ENCODE measurements at places on chromosomes 16 and 17.

DNA sequence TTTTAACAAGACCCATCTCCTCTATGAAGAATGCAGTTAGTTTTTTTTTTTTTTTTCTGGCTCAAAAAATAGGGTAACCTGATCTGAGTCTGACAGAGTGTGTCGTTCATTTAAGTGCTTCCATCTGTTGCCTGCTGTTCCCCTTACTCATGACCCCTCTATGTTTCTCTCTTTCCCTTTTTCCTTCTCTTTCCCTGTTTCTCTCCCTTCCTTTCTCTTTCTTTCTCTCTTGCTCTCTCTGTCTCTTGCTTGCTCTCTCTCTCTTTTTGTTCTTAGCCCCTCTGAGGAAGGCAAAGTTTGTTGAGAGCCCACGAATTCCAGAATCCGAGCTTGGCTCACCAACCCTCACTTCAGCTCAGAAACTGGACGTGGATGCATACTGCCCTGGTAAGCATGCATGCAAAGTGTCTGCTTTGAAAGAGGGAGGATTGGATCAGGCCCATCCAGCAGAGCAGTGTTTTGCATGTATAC lies 185.0 kb downstream of the TANC2 start:
- DNase-seq = no peak

DNA sequence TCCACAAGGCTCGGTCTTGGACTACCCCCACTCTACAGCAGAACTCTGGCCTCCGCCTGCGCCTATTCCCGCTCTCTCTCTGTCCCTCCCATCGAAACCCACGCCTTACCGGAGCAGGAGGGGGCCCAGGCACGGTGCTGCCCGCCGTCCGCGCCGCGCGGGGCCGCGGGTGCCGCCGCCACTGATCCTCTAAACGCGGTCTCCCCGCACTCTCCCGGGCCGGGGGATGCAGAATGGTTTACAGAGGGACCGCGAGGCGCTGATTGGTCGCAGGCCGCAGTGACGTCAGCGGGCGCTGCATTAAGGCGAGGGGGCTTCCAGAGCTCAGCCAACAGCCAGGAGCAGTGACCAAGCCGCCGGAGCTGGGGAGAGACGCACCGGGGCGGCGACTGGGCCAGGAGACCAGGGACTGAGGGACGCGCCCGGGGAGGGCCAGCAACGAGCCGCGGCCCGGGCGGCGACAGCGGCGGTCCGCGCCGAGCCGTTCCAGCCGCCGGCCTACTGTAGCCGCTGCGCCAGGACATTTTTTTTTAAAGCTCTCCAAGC lies 747 bp upstream of the LHX1 start:
- DNase-seq = no peak

DNA sequence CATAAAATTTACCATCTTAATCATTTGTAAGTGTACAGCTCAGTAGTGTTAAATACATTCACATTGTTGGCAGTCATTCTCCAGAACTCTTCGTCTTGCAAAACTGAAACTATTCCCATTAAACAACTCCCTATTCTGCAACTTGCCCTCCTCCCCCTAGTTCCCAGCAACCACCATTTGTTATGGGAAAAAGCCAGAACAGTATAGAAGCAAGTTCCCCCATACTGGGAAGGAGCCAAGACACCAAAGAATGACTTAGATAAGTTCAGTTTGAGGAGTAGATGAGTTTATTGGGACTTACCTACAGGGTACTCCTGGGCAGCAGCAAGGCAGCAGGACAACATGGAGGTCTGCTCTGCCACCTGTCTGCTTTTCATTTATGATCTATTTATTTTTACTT lies 39.3 kb upstream of the TEKT1 start:
- no peak for DNase-seq

- no peak for DNase-seq
Measured at GRCh38 chr17:8488491-8488890, 52.8 kb downstream of the NDEL1 start.

DNA sequence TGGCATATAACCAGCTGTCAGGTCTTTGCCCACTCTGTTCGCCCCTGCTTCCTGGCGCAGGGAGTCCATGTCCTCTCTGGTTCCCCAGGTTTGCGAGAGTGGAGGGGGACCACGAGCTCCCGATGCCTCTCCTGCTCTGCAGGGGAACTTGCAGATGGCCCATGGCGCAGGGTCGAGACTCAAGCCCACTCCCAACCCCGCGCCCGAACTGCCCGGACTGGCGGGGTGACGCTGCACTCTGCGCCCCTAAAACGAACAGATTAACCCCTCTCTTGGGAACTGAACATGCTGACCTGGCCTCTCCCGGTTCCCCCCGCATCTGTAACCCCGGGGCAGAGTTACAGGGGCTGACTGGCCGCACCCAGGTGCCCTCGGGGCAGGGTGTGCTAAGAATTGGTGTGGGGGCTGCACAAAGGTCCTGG lies 681 bp upstream of the PLA2G15 start:
- no peak for DNase-seq

DNA sequence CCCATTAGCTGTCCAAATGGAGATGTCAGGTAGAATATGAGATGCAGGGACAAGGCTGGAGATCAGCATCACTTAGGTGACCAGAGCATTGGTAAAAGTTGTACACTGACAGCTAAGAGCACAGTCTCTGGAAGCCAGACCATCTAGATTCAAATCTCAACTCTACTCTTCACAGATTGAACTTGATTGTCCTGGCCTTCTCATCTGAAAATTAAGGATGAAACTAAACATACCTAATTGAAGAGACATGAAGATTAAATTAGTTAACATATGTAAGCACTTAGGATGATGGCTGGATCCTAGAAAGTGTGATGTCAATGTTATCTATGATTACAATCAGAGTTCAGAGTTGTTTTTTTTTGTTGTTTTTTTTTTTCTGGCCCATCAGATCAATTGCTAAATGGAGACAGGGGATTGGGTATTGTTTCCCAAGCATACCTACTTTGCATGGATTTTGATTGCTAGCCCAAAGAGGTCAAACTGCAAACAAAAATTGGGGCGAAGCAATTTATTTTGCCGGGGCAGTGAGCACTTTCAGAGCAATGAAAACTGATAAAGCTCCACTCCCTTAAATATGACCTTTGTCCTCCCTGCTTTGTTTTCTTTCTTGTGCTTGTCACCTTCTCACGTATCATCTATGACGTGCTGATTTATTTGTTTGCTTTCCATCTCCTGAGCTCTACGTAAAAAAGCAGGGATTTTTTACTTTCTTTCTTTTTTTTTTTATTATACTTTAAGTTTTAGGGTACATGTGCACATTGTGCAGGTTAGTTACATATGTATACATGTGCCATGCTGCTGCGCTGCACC lies 217.6 kb upstream of the CPHXL start:
- no peak for DNase-seq

GRCh38 chr16:31409433-31409832 lies 16.3 kb downstream of the ITGAD start:
- no peak for DNase-seq

DNA sequence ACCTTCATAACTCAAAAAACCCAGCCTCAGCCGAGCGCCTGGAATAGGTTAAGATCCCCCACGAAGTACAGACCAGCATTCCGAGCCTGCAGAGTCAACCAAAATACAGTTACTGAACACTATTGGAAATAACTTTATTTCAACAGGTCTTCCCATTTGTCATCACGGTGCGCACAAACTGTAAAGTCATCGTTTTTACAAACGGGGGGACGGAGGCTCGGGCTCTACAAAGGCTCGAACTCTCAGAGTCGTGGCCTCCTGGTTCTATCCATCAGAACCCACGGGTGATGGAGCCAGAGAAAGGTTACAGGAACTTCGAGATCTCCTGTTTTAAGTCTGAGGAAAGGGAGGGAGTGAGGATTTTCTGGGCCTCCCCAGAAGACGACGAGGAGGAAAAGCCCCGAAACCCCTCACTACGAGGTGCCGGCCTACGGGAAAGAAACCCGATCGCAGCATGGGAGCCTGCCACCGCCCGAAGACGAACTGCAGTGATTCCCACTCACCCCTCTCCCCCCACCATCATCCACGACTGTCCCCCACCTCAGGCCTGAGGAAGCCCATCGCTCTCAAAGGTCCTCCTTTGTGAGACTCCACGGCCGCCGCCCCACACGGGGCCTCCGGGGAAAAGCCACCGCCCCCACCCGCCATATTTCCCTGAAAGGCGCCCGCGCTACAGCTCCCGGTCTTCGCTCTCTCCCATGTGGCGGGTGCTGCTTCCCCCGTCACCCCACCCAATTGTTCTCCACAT lies 917 bp downstream of the YWHAE start:
- DNase-seq = peak; percentile 38

DNA sequence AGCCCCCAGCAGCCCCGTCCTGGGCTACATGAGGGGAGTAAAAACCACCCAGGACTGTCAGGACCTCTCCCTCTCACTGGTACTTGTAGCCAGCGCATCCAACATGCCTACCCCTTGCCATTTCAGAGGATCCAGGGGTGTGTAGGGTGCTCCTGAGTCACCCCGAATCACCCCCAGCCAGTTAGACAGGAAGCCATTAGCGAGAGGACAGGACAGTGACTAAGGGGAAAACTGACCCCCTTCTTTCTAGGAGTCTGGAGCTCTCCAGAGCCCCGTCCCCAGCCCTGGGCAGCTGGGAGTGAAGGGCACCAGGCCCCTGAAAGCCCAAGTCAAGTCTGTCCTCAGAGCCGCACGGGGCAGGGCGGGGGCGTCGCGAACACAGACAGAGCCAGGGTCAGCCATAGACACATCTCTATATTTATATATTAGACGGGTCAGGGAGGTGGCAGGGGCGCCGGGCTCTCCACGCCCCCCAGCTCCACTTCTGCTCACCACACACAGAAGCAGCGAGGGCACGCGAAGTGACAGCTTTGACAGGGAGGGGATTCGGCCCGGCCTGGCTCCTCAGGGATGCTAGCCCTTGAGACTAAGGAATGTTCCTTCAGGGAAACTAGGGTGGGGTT lies 485 bp upstream of the GDPD3 start:
- DNase-seq = no peak

DNA sequence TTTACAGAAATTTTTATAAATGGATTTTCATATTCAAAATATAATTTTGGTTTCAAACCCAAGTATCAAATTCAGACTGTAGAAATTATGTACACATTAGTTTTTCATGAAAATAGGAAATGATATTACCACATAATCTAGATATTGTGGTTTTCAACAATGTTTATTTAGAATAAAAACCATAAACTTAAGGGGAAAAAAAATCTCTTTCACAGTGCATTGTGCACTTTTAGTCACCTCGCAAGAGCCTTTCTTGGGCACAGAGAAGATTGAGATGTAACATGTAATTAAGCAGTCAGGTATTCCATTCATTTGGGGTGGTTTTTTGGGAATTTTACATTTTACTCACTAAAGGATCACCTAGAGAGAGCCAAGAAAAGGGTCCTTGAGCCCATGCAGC lies 104.0 kb downstream of the TANC2 start:
- DNase-seq = no peak

DNA sequence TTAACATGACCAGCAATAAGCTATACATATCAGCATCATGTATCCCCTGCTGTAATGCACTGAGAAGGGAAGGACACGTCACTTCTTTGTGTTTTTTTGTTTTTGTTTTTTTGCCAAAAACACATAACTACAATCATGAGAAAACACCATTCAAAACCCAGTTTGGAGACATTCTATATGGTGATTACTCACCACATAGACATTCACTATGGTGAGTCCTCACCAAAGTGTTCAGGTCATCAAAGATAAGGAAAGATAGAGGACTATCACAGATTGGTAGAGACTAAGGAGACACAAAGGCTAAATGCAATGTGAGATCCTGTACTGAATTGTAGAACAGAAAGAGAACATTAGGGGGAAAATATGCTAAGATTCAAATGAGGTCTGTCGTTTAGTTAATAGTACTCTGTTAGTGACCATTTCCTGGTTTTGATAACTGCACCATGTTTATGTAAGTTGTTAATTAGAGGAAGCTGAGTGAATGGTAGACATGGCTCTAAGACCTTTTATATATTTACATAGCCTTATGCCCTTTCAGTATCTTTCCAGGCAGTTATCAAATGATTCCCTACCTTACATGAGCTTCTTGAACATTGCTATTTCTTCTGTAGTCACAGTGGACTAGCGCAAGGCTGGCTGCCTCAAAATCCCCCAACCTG lies 46.6 kb downstream of the PIK3R5 start:
- DNase-seq = no peak

GRCh38 chr17:79840269-79840988 lies 1.2 kb upstream of the CBX4 start:
- DNase-seq = no peak
